Cortex of kidney (tissue), 1 donor: ENCODE measurements at places on chromosomes 3 and 15.

DNA sequence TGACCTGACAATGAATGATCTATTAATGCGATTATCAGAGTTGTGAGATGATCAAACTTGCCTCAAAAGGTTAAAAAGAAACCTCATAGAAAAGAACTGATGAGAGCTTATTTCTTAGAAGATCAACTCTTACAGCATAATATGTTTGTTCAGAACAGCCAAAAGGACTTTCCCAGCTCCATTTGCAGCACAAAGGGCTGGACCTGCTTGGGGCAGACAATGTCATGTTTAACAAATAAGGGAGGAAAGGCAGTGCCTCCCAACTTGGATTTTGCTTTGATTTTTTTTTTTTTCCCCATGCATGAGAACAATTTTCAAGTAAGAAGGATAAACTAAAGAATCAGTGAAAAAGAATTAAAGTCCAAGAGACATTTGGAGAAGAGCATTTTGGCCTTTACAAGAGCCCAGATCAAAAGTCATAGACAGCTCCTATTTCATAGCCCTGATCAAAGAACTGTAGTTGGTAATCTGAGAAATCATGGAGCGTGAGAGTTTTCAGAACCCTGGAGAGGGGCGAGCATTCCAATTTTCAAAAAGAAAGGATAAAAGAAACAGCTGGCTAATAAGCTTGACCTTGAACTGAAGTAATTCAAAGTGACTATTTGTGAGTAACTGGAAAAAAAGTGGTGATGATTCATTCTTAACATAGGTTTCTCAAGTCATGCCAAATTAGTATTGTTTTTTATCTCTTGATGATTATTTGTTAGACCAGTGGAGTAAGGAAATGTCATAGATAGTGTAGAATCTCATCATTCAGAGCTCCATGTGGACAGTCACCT is 136.0 kb upstream of the CFAP20DC start:
- DNase-seq: no peak

DNA sequence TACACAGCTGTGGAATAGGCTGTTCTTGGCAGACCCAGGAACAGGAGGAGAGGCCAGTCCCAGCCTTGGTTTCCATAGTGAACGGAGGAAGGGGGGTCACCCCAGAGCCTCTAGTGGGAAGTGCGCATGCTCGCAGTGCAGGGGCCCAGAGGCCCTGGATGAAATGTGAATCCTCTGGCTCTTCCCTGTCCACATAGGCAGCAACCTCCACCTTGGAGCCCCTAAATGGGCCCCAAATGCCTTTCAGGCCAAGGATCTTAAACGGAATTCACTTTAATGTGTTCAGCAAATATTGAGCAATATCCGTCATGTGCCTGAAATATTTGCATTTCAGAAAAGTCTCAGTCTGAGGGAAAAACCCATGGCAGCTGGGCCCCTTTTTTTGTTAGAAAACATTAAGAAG is 3.3 kb upstream of the NDN start:
- no peak for DNase-seq

DNA sequence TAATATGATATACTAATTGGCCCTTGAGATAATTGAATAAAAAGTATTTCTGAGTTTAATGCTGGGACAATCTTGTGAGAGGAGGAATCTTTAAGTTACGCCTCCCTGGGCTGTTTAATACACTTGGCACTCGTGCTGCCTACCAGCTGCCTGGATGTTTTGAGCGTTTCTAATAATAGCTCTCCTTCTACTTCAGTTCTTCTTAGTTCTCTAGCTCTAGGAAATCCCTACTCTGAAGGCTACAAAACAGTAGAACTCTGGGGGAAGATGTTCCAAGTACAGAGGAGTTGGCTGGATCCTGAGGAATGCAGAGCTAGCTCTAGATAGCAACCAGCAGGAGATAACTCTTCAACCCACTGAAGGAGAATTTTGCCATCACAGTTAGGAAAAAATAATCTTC is 3.5 kb downstream of the NAALADL2 start:
- DNase-seq: no peak

DNA sequence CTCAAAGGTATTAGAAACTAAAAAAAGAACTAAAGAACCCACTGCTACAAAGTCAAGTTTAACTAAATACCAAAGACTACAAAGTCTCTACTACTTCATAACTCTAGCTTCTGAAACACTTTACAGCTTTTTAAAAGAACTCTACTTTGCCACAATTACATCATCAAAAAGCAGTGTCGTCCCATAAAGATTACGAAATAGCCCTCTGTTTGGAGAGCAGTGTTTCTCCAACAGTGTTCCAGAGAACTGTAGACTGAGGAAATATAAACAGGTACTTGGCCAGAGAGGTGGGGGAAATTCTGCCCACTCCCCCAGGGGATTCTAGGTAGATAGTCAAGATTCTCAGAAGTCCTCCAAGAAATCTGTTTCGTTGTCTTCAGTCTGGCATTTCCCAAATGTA is 225.6 kb downstream of the PDZRN3 start:
- DNase-seq: no peak

DNA sequence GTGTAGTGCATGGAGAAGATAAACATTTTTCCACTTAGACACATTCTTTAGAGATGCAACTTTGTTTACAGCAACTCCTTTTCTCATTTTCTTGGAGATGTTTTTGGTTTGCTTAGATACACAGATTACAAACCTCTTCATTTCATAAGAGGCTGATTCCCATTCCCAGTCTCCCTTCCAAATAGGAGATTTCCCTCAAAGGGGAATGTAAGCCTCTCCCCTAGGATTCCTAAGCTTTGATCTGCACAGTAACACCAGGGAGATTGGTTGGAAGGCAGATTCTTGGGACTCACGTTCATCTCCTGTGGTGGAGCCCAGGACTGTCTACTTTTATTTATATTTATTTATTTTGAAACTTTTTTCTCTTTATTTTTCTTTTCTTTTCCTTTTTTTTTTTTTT is 63.2 kb downstream of the MCTP2 start:
- DNase-seq: no peak

GRCh38 chr3:62051506-62051905 is 321.8 kb downstream of the FEZF2 start:
- no peak for DNase-seq
